Right cardiac atrium (tissue), 5 donors: ENCODE measurements at places on chromosomes 1 and 21.
A peak's percentile ranks its signal among the peaks of the same experiment; 100 is the strongest.

DNA sequence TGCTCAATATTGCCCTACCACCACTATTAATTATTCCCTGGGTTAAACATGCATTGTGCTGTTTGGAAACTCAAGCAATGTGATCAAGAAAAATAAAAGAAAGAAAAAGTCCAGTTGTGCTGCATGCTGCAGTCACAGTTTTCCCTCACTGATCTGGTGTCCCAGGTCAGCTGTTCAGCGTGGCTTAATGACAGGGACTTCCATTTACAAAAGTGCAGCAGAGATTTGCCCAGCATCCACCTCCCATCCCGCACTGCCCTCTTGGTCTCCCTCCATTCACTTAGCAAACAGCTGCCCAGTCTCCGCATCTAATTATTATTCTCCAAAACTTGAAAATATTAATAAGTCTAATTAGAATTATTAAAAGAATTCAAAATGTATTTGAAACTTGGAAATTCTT is 2.0 kb upstream of the OR2T4 start:
- DNase-seq = no peak

DNA sequence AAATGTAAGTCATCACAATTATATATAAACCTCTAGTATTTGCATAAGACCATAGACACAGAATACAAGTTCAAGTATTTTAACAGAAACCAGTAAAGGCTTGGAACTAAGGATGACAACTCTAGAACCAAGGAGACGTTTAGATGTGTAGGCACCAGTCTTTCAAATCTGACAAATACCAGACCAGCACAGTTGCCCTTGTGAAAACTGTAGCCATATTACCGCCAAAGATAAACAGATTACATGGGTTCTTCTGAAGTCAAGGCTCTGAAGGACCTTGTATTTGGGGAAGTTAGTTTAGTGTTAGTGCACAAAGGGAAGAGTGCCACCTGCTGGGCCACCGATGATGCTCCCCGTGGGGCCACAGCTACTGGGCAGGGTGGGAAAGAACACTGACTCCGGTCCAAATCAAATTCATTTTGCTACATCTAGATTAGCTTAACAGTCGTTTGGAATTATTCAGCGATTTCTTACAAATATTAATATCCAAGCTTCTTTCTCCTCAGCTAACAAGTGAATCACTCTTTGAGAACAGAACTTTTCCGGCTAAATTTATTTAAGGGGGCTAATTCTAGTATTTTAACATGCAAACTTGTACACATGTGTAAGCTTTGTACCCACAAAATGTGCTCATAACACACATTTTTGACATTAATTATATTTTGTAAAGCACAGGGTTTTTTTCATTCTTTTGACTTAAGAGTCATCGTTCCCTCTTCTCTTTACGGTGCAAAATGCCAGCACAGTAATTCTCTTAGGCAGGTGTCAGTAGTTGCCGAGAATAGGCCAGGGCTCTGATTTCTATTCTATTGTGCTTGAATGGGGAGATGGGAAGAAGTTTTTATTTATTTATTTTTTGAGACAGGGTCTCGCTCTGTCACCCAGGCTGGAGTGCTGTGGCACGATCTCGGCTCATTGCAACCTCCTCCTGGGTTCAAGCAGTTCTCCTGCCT is 8.0 kb upstream of the NIBAN1 start:
- peak; percentile 86 for DNase-seq

GRCh38 chr1:10823000-10823401 is 26.6 kb upstream of the CASZ1 start:
- peak; percentile 40 for DNase-seq

DNA sequence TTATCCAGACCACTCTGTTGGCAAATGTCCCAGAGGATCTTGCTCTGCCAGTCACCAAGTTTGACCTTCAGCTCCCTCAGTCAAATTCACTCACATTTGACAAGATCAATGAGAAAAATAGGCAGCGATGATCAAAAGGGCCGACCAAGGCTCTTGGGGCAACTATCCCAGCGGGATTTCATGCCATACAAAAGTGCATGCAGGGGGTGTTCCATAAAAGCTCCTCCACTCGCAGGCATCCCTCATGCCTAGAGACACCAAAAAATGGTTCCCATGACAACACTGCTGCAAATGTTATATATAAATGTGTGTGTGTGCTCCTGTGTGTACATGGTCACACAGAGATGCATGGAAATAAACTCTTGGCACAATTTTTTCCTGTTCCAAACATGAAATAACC is 16.2 kb upstream of the EIF4G3 start:
- DNase-seq = no peak

DNA sequence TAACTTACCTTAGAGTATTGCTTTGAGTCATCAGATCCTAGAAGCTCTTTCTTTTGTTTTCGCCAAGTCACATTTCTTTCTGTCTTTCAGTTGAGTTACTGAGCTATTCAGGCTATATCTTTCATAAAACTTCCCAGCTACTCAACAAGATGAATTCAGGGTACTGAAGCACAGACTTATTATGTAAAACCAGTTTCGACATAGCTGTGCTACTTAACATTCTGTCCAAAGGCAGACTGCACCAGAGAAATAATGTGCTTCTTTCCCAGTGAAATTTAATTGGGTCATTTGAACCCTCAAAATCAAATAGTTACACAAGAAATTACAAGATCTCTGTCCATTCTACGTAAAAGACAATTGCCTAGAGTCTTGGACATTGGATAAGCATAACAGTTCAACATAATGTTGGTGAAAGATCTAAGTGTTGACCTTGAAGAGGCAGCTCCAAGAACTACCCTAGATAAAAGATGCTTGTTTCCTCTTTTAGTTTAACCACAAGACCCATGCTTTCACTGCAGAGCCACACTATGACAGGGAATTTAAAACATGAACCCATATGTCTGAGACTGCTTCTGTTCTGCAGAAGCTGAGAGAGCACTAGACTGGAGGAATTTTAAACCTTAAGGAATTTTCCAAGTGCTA is 163.2 kb downstream of the LRRC40 start:
- DNase-seq = no peak

GRCh38 chr1:82227306-82228095 is 426.8 kb downstream of the ADGRL2 start:
- DNase-seq = no peak

GRCh38 chr1:149916898-149917252 is 769 bp downstream of the SV2A start:
- no peak for DNase-seq

GRCh38 chr1:14740016-14740415 is 141.5 kb downstream of the KAZN start:
- no peak for DNase-seq

DNA sequence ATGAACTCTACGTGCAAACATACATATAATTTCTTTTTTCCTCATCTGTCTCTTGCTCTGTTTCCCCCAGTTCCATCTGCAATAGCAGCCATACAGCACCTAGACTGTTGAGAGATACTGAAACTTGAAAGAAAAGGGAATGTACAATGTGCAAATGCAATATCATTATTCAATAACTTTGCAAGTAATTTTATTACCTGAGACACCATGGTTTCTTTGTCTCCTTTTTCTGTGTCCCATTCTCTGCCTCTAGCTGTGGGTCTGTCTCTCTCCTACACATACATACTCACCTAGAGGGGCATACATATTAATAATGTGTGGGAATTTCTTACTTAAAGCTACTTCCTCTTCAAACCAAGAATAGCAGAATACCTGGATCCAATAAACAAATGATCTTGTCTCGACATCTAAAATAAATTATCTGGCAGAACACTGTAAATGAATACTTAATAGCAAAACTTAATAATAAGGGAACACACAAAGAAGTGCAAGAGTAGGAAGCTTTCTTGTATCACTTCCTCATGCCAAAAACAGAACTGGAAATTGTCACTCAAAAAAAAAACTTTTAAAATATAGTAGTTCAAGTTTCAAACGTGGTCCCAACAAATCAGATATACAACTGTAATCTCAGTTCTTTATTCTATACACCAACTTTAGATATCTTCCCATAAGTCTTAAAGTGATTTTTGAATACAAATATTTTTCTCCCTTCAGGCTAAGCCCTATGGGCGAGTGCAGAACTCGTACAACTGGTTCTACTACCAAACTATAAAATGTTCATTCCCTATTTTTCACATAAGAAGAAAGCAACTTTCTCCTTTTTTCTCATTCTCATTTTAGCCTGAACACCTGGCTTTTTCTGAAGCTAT is 194.6 kb downstream of the NRIP1 start:
- no peak for DNase-seq

DNA sequence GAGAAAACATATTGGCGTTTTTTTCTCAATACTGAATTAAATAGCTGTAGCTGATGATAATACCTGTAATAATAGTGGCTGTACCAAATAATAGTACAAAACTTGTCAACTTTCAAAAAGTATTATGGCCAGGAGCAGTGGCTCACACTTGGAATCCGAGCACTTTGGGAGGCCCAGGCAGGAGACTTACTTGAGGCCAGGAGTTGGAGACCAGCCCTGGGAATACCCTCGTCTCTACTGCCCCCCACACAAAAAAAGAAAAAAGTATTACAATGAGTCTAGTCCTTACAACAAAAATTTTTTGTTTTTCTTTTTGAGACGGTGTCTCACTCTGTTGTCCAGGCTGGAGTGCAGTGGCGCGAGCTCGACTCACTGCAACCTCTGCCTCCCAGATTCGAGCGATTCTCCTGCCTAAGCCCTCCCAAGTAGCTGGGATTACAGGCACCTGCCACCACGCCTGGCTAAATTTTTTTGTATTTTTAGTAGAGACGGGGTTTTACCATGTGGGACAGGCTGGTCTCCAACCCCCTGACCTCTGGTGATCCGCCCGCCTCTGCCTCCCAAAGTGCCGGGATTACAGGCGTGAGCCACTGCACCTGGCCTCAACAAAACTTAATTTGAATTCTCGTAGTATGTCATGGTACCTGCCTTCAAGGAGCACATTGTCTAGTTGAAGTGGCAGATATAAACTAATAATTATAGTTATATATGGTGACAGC is 1.4 kb downstream of the RBBP4 start:
- DNase-seq = no peak

GRCh38 chr21:28069450-28069923 is 923.2 kb downstream of the LTN1 start:
- no peak for DNase-seq

- no peak for DNase-seq
These were observed 42.6 kb upstream of the PTGS2 start for GRCh38 chr1:186722711-186723309.
